ENCODE measurements at places on chromosomes 7 and 10.
A peak's percentile ranks its signal among the peaks of the same experiment; 100 is the strongest.

GRCh38 chr10:85623342-85623741, 743.3 kb downstream of the GRID1 start:
- no peak for DNase-seq

DNA sequence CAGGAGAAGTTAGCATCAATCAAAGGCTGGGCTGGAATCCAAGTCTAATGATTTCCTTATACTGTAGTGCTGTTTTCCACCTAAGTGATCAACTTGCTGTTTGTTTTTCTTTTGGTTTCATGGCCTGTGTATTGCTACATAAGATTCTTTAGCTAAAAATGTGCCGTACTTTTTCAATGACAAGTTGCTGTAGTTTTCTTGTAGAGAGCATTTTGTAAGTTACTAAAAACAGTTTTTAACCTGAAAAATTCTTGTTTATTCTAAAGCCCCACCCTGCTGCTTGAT, 1.3 kb downstream of the HELLS start:
- DNase-seq = no peak

DNA sequence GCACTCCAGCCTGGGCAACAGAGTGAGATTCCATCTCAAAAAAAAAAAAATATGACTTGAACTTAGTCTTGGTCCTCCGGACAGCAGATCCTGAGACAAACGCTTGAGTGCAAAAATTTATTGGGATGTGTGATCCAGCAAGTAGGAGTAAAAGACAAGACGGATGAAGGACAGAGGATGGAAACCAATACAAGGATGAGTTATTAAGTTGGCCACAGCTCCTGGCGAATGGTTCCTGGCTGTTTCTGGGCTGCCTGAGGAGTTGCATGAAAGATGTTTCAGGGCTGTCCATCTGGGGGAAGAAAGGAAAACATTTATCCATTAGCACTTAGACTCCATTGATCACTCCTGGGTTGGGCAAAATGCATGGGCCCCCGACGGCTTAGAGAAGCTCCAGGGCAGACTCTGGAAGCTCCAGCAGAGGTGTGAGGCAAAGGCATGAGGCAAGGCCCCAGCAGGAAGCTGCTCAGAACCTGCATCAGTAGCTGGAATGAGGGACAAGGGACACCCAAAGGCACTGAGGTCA, 98.3 kb upstream of the ZNF438 start:
- DNase-seq = no peak

DNA sequence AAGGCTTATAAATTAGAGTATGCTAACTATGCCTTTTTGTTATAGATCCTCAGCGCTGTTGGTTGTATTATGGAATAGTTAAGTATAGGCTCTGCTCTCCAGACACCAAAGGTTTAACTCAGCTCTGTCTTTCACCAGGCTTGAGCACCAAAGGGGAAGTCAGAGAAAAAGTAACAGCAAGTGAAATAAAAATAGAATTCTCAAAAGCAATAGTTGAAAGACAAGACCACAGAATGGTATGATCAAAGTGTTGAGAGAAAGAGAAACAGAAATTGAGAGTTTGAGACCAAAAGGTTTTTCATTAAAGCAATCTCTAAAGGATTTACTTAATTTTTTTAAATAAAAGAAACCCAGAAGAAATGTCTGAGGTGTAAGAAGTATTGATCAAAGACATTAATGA, 529.8 kb upstream of the C7orf33 start:
- DNase-seq = no peak

DNA sequence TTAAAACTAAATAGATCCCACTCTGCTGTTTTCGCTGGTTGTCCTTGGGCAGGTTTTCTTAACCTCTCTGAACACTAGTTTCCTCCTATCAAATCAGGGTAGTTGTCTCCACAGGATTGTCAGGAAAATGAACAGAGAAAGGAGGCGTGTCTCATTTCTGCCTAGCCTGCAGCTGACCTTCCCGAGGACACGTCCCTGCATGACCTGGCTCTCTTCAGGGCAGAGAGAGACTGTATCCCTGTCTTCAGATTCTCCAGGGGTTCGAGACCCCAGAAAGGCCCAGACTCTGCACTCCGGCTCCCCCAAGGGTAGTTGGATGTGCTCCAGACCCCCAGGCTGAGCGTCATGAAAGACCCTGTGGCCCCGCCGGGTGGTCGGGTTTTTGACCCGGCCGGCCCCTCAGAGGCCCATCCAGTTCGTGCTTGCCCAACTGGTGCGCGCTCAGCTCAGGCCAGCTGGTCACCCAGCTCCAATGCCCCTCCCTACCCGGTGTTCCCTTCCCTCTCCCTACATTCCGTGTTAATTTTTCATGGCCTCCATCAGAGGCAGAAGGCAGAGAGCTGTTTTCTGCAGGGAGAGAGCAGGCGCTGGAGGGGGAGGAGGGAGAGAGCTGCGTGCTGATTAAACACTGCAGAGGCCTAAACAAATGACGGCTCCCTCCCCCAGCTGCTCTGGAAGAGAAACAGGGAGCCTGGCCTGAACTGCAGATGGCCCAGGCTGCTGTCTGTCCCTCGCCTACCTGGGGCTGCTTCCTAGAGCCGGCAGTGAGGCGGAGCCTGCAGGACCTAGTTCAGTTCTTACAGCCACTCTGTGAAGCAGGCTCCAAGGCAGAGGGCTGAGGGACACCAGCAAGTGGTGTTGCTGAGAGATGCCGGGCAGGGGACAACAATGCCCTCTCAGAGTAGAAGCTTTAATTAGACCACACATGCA, 86.2 kb upstream of the PPIF start:
- no peak for DNase-seq

DNA sequence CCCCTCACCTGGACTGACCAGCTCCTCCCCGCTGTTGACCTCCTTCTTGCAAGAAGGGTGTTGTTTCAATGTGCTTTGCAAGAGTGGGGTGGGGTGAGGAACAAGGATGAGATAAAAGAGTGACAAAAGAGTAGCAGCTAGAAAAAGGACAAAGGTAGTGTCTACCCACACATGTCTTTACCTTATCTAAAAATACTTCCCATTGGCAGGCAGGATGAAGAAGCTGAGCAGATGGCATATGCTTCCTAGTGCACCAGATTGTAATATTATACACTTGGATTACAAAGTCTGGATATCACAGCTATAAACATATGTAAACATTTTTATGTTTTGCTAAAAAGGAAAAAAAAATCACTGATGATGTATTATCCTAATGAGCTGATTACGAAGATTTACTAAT, 34.5 kb downstream of the CHN2 start:
- DNase-seq = no peak

- no peak for DNase-seq
Observed at GRCh38 chr7:8226501-8226900, 35.5 kb downstream of the ICA1 start.

DNA sequence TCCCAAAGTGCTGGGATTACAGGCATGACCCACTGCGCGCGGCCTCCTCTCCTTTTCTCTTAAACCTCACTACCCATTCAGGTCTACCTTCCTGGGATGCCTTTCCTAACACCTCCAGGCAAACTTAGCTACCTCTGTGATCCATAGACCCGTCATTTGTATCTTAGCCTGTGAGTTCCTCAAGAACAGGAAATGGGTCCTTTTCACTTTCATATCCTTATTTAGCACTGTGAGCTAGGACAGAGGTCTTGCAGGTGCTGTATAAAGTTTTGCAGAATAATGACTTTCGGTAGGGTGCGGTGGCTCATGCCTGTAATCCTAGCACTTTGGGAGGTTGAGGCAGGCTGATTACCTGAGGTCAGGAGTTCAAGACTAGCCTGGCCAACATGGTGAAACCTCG, 215.7 kb downstream of the RELN start:
- no peak for DNase-seq

DNA sequence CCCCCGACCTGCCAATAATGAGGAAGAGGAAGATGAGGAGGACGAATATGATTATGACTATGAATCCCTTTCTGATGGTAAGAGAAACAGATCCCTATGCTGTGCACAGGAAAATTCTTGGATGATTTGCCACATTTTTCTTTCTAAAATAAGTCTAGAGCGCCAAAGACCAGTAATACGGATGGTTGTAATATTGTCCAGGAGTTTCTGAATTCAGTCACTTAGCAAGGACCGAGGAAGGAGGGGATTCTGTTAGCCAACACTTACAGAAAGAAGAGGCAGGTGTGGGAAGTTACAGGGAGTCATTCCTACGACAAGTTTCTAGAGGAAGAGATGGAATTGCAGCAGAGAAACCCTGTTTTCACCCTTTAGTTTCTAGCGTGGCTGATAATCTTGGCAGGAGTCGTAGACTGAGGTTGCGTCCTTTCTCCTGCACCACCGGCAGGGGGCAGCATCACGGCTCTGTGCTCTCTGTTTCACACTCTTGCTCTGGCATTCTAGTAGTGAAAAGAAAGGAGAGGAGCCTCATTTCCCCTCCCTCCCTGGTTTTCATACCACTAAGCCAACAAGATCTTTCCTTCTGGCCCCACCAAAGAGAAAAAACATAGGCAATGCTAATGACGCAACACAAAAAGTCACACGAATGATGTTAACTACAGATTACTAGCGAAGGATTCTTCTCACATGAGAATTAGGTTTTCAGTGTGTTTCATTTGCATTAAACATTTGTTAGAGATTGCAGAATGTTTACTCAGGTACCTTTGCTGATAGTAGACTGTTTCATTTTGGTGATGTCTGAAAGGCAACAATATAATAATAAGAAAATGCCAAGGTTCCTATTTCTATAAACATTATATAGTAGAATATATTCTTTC, 82.7 kb downstream of the NOC3L start:
- DNase-seq = peak; percentile 38

DNA sequence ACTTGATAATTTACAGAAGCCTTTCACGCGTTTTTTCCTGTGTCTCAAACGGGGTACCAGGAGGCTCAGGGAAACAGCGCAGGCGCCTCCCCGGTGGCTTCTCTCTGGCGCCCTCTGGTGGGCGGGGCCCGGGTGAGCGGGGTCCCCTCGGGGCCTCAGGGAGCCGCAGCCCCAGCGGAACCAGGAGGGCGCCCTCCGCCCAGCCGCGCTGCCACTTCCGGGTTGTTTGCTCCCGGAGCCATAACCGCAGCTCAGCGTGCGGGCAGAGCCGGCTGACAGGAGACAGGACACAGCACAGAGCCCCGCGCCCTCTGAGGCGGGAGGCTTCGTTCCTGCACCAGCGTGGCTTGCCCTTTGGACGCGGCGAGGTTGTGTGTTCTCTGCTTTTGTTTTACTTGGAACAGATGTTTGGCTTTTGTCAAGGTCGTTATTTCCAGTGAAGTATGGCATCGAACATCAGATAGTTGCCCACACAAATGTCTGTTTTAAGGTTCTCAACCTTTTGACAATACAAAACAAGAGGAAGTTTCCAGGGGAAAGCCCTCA, 6.9 kb upstream of the CYP2E1 start:
- DNase-seq = peak; percentile 27

DNA sequence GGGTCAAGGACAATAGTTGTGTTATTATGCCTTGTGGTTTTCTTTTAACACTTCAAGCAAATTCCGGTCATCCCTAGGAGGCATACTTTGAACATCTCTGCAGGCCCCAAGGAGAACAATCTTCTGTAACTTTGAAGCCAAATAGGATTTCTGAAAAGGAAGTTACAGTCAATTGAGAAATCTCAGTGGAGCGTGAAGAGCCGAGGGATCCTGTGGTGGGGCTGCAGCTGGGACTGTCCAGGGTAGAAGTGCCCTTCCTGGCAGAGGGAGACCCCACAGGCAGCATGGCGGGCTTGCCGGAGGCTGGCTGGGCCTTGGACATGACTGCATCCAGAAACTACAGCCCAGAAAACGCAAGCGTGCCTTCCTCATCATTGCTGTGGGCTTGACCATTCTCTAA, 179.7 kb downstream of the PTPN20 start:
- DNase-seq = no peak

- DNase-seq = peak; percentile 37
Observed at GRCh38 chr10:86644152-86644793, 10.1 kb upstream of the OPN4 start.

DNA sequence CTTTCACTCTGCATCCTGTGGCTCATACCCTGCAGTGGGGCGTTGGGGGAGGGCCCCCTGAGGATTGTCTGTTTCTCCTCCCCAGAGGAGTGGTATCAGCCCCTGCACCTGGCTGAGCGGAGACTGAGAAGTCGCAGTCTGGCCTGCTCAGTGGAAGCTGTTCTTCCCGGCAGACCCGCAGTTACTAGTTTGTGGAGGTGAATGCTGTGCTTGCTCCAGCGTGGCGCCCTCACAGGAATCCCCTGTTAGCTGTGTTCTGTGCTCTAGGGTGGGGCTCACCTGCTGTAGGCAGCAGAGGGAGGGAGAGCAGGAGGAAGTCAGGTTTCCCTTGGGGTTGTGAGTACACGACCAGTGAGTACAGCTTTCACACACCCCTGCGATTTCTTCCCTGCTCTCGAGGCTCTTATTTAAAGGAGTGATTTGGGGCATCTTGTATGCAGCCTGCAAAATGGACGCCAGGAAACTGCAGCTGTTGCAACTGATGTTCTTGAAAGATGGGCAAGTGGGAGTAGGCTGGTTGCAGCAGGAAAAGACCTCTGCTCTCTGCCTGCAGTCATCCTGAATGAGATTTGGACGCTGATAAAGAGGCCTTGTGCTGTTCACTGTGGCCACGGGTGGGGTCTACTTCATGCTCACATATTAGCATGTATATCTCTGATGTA, 66.4 kb downstream of the HK1 start:
- no peak for DNase-seq

DNA sequence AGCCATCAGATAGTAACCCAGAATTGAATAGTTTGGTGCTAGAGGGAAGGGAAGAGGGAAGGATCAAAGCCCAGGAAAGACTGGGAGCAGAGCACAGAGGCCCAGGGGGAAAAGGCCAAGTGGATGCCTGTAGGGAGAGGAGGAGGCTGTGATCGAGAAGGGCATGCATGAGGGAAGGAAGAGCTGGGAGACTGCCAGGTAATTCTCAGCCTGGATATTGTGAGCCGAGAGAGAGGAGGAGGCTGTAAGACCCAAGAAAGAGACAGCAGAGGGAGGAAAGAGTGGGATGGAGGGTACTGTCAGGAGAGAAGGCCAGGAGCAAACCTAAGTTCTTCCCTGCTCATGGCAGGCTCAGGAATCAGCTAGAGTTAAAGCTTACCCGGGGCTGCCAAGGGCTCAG, 178.2 kb downstream of the CCDC3 start:
- DNase-seq = no peak

DNA sequence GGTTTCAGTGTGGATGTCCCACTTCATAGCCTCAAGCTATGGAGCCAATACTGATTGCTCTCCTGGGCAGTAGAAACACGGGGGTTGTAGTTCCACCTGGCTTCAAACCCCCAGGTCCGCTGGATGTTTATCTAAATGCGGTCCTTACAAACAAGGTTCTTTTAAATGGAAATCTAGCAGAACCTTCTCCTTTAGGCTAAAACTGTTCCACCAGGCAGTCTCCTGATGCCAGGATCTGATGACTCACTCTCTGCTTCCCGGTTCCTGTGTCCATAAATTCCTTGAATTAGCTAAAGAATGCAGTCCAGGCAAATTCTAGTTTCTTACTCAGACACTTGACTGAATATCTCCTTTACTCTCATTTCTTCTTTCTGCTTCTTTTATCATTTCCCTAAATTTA, 108.4 kb upstream of the FAM3C start:
- DNase-seq = peak; percentile 66

- DNase-seq = no peak
Observed at GRCh38 chr10:13118784-13119410, 18.9 kb downstream of the OPTN start.

DNA sequence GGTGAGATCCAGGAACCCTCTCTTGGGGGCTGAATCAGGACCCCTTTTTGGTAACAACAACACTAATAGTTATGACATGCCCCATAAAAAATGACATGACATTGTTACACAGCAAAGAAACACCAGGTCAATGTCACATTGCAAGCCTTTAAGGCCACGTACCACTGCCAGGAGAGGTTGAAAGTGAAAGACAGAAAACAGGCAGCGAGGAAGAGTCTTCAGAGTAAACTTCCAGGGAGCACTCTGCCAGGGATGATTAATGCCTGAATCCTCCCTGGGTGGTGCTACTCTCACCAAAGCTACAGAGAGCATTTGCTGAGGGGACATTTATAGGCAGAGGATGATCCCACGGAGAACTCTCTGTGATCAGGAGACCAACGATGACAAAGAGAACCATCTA, 551.6 kb downstream of the CALN1 start:
- DNase-seq = no peak
